ENCODE measurements at places on chromosomes 13 and 19.

DNA sequence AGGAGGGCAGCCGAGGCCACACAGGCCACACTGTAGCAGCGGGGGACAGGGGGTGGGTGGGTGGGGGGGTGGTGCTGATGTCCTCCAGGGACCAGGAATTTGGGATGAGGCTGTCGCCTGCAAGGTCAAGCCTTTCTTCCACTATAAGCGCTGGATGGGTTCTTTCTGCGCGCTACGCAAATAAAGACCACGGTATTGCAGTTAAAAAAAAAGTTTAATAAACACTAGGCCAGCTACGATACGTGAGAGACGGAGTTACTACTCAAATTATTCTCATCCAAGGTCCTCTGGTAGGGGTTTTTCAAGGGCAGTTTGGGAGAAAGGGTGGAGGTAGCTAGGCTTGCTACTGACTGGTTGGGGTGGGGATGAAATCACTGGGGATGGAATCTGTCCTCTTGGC is 508 bp upstream of the ZNF44 start:
- peak; percentile 44 for DNase-seq

- no peak for DNase-seq
These were observed 423.2 kb upstream of the SGCG start for GRCh38 chr13:22757530-22758120.

- peak; percentile 85 for DNase-seq
These were observed 12.1 kb upstream of the PEX11G start for GRCh38 chr19:7500811-7501450.

GRCh38 chr19:11418094-11418548 is 993 bp downstream of the RGL3 start:
- DNase-seq, result peak; percentile 73

GRCh38 chr13:73961181-73961580 is 173.0 kb downstream of the KLF12 start:
- DNase-seq, result no peak

All from osteoblast (primary cell).